ENCODE measurements at places on chromosomes 16 and 17.

DNA sequence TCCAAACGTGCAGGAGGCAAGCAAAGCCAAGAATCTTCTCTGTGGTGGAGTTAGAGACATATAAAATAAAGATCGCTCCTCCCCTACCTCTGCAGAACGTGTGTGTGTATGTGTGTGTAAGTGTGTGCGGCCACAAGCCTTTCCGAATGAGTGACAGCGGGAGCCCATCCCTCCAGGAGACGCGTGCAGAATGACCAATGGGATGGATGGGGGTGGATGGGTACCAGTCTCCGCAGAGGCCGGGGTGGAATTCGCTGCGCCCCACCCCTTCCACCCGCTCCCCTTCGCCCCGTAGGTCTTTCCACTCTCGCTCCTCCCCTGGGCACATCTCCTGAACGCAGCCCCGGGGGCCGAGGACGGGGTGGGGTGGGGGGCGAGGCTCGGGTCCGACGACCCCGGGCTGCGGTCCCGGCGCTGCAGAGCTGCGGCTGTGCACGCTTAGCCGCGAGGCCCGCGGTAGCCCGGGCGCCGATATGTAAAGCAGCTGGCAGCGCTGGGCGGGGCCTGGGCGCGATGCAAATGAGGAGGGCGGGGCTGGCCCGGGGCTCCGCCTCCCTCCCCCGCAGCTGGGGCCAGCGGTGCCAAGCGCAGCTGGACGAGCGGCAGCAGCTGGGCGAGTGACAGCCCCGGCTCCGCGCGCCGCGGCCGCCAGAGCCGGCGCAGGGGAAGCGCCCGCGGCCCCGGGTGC lies at the start of gene PRKCB:
Gene PRKCB, plus strand, starts transcription at position 594 of the 688 bp plus-strand sequence.
- peak; percentile 1 for DNase-seq

- no peak for DNase-seq
Measured at GRCh38 chr17:57552114-57552624, 192.9 kb downstream of the CCDC182 start.

DNA sequence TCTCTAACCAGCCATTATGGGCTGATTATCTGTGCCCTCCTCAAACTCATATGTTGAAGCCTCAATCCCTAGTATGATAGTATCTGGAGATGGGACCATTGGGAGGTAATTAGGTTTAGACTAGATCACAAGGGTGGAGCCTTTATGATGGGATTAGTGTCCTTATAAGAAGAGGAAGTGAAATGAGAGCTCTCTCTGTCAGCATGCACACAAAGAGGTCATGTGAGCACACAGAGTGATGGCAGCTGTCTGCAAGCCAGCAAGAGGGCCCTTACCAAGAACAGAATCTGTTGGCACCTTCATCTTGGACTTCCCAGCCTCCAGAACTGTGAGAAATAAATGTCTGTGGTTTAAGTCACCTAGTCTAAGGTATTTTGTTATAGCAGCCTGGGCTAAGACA lies 101.9 kb downstream of the PCTP start:
- no peak for DNase-seq

GRCh38 chr17:497241-498034 lies 144.8 kb upstream of the RPH3AL start:
- DNase-seq, result peak; percentile 51

- no peak for DNase-seq
Measured at GRCh38 chr17:5976251-5976650, 93.9 kb upstream of the WSCD1 start.

DNA sequence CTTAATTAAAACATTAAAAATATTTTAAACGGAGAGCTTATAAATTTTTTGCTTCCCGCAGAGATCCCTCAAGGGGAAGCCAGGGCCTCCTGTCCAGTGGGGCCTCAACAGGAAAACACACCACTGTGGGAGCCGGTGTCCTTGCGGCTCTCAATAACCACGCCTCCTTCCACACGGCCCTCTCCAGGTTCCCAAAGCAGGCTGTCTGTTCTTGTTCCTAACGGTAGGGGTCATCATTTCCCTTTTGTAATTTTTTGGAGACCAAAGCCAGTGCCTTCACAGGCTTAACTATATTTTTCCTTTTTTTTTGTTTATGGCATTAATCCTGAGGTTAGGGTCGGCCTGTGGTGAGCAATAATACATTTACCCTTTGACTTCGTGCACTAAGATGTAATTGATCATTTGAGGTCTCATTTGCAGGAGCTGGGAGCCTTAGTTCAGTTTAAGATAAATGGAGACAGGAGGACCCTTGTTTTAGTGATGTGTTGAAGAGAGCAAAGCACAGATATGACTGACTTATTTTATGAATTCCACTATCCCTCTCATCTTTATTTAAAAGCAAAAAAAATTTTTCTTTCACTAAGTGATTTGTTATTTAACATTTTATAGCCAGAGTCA lies 77.5 kb upstream of the N4BP1 start:
- DNase-seq, result peak; percentile 32

DNA sequence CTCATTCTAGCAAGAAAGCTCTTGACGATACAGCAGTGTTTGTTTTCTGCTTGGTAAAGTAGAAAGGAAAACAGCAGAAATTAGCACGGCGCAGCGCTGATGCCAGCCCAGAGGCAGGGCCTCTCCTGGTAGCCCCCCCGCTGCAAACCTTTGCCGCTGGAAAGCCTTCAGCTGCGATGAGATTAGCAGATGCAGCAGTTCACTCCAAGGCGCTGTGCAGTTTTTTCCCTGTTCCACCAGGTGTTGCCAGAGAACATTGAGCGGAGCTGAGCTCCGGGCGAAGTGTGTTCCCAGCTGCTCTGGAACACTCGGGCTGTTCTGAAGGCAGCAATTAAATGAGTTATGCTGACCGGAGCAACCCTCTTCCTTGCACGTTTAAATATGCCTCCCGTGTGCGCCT lies 72.5 kb downstream of the RBFOX1 start:
- DNase-seq, result peak; percentile 16

DNA sequence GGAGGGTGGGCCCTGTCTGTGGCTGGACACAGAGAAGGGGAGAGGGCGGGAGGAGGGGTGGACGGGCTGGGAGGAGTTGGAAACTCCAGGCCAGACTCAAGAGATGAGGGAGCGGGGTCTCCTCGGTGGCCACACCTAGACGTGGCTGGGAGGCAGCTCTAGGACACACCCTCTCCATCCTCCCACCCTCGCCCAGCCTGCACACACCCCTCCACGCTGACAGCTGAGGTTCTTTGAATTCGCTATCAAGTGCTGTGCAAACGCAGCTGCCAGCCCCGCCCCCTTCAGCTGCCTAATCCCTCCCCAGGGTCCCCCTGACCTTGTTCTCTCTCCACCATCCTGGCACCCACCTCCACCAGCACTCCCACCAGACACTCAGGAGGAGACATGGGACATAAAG lies 48.7 kb downstream of the DNAH17 start:
- no peak for DNase-seq

DNA sequence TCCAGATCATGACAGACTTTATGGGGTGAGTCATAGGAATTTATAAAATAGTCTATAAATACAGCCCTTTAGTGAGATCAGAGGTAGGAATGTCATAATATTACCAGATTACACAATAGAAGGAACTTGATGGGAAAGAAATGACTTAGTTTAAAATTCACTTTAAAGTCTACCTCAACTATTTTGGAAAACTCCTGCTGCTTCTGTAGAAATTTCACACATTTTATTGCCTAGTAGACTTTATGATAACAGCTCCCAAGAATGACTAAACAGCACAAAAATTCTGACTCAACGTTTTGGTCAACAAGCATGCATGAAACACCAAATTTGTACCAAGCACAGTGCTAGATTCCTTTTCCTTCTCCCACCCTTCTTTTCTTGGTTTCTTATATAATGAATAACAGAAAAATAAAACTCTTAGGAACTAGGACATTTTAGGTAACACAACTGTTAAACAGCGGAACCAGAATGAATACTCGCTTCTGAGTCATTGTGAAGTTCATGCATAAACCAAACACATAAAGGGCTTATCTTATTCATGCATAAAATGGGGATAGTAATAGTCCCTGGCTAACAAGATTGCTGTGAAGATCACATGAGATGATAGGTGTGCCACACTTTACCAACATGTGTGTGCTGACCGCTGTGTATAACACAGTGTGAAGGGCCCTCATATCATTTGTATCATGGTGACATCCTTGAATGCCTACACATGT lies 243.9 kb downstream of the CDH8 start:
- DNase-seq, result peak; percentile 99

DNA sequence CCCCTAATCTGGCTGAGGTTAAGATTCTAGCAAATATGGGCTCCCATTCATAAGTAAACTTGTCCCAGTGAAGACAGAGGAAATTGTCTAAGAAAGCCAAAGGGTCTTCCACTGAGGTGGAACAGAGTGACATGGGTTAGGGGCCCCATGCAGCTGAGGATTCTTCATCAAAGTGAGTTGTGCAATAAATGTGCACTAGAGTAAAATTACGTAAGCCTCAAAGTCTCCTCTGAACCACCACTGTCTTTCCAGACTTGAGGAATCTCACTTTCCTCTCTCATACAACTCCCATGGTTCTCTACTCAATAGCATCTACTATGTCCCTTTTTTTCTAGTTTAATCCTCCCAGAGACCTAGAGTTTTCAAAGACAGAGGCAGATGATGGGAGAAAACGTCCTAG lies 132.4 kb downstream of the CA10 start:
- no peak for DNase-seq

DNA sequence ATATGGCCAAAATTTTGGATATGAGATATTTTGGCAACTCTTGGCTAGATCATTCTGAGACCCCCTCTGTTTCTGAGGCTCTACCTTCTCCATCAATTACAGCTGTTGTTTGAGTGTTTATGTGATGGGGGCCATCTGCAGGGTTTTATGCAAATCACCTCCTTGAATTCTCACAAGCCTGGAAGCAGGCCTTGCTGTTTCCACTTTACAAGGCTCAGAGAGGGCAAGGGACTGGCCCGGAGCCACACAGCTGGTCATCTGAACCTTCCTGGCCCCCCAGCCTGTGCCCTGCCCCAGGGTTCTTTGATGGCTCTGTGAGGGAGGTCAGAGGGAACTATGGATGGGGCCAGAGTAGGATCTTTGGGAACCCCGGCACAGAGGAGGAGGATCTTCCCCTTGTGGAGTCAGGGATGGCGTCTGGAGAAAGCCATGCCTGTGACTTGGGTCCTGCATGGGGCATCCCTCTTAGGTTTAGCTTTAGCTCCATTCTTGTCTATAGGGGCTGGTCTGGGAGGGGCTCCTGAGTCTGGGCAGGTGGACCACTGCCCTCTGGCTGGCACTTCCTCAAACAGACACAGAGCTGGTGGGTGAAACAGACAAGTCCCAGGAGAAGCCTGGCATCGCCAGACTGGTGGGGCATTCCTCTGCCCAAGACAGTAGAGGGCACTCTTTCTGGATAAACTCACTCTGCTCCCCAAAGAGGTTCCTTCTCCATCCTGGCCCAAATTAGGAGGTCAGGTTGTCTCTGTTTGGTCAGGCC lies 26.2 kb downstream of the IL21R start:
- DNase-seq, result no peak

- no peak for DNase-seq
Measured at GRCh38 chr17:82870541-82870940, 30.7 kb upstream of the ZNF750 start.

- no peak for DNase-seq
Measured at GRCh38 chr17:81112450-81112849, 52.9 kb upstream of the PVALEF start.

GRCh38 chr16:12431561-12431960 lies 372.1 kb downstream of the CPPED1 start:
- no peak for DNase-seq

GRCh38 chr17:78048346-78049292 lies 79.9 kb downstream of the TMC6 start:
- no peak for DNase-seq

GRCh38 chr17:75345514-75346167 lies 56.4 kb upstream of the SLC25A19 start:
- DNase-seq, result no peak

GRCh38 chr17:13395862-13396261 lies 205.9 kb downstream of the HS3ST3A1 start:
- DNase-seq, result no peak

GRCh38 chr16:70162041-70162451 lies 11.5 kb upstream of the CLEC18C start:
- DNase-seq, result peak; percentile 8

DNA sequence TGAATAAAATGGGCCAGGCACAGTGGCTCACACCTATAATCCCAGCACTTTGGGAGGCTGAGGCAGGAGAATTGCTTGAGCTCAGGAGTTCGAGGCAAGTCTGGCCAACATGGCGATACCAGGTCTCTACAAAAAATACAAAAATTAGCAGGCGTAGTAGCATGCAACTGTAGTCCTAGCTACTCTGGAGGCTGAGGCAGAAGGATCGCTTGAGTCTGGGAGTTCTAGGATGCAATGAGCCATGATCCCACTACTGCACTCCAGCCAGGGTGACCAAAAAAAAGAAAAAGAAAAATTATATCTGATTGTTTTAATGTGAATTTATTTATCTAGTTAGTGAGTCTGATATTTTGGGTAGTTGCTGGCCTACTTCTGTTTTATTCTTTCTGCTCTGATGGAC lies 7.0 kb downstream of the IL34 start:
- no peak for DNase-seq

DNA sequence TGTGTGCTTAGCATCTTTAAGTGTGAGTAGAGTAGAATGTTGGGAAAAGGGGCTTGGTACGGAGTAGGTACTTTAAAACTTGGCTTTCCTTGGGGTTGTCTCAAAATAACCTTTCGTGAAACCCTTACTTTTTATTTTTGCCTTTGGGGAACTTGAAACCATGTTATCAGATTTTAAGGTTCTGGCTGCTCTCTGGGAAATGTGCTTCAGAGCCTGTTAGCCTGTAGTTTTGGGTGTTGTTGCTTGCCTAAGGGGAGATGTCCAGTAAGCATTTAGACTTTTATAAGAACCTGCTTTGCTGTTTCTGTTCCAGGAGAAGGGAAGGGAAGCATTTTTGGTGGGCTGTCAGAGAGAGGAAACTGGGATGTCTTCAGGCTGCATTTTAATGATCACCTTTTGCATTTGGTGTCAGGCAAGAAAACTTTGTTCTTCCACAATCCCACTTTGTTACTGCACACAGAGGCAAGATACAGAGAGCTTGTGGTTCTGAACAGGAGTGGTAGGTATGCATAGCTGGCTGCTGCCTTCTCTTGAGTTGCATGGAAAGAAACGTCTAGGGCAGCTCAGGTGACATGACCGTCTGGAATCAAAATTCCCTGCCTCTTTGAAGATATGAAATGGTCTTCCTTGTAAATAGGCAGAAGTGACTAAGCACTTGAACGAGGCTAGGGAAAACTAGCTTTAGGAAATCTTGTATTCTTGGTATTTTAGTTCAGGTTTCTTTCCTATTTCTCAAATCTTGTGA lies 1.7 kb downstream of the RABEP1 start:
- no peak for DNase-seq

- no peak for DNase-seq
Measured at GRCh38 chr17:42502091-42502490, 34.0 kb upstream of the NAGLU start.

- no peak for DNase-seq
Measured at GRCh38 chr17:52532373-52532772, 373.9 kb upstream of the CA10 start.

All from fibroblast of skin of left quadriceps (primary cell).